NCI-H1417 treated with DMSO at 0.1 percent for 48 hours (cell line): ENCODE measurements at places on chromosomes 11 and 22.
A peak's percentile ranks its signal among the peaks of the same experiment; 100 is the strongest.

DNA sequence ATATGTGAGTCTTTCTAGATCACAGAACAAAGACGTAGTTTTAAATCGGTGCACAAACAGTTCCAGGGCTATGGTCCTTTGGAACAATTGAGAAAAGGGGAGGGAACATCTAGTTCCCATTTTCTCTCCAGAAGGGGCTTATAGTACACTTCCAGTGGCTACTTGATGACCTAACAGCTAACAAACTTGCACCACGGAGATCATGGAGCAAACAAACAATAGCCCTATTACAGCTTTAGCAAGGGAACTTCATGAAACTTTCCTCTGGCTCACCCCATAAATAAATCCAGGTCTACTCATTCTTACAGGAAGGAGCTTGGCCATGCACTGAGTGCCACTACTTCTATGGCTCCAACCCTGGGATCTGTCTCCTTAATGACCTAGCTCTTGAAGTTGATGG, 8.3 kb upstream of the FOLR2 start:
- DNase-seq = no peak

DNA sequence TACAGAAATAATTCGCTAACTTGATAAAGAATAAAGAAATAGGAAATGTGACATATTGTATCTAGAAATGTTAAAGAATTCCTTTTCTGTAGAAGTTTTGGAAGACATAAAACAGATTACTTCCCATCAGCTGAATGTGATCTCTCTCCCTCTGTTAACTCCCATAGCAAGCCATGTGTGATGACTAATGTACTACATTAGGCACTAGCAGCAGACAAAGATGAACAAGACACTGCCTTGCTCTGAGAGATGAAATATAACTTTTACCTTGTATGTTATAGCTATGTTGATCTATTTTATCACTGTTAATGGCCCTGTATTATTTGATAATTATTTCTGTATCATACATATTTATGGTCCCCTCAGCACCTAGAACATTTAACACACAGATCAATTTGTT, 817.2 kb downstream of the LRRC4C start:
- no peak for DNase-seq

DNA sequence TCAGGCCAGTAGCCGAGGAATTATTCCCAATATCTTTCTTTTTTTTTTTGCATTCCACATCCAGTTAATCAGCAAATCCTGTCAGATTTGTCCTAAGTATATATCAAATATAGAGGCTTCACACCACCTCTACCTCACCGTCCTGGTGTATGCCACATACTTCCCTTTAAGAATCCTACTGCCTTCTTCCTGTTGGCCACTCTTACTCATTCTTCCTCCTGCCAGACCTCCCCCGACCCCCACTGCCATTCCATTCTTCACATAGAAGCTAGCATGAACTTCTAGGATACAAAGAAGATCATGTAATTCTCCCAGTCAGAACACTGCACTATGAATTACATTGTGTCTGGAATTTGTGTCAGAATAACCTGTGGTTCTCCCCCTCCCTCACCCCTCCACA, 89.5 kb downstream of the TRIM44 start:
- DNase-seq = no peak

DNA sequence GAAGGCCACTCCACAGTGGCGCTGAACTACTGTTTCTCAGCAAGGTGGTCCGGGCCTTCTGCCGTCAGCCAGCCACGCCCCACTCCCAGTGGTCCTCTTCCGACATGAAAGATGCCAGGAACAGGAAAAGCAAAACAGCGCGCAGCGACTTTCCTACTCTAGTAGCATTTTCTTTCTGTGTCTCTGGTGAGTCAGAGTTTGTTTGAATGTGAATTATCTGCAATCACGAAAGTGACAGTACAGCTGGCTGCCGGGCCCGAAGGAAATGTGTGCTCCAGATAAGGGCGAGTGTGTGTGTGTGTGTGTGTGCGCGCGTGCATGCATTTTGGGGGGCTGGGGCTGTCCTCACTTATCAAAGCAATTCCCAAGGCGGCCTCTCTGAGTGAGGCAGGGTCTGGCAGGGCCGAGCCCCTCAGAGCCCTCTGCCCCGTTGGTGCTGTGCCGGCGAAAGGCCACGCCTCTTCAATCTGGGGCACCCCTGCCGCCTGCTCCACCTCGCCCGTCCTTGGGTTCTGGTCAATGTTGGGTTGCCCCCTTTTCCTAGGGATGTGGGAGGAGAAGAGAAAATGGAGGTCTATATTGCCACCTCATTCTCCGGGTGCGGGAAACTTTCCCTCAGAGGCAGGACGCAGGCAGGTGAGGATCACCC, 288.5 kb downstream of the KIRREL3 start:
- no peak for DNase-seq

DNA sequence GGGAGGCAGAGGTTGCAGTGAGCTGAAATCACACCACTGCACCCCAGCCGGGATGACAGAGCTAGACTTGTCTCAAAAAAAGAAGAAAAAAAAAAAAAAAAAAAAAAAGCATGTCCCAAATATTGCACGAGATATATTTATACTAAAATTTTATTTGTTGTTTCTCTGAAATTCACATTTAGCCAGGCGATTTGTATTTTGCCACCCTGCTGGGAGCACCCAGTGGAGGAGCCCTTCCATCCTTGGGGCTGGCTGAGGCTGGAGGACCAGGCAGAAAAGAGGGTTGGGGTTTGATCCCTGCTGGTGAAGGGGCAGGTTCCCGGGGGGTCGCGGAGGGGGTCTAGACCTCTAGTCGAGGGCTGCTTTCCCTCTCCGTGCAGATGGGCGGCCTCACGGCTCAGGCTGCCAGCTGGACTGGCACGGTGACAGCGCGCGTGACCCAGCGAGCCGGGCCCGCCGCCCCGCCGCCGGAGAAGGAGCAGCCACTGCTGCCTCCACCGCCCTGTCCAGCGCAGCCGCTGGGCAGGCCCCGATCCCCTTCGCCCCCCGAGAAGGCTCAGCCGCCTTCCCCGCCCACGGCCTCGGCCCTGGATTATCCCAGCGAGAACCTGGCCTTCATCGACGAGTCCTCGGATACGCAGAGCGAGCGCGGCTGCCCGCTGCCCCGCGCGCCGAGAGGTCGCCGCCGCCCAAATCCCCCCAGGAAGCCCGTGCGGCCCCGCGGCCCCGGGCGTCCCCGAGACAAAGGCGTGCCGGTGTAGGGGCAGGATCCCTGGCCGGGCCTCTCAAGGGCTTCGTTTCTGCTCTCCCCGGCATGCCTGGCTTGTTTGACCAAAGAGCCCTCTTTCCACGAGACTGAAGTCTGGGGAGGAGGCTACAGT, 952 bp upstream of the CATSPERZ start:
- DNase-seq = no peak

DNA sequence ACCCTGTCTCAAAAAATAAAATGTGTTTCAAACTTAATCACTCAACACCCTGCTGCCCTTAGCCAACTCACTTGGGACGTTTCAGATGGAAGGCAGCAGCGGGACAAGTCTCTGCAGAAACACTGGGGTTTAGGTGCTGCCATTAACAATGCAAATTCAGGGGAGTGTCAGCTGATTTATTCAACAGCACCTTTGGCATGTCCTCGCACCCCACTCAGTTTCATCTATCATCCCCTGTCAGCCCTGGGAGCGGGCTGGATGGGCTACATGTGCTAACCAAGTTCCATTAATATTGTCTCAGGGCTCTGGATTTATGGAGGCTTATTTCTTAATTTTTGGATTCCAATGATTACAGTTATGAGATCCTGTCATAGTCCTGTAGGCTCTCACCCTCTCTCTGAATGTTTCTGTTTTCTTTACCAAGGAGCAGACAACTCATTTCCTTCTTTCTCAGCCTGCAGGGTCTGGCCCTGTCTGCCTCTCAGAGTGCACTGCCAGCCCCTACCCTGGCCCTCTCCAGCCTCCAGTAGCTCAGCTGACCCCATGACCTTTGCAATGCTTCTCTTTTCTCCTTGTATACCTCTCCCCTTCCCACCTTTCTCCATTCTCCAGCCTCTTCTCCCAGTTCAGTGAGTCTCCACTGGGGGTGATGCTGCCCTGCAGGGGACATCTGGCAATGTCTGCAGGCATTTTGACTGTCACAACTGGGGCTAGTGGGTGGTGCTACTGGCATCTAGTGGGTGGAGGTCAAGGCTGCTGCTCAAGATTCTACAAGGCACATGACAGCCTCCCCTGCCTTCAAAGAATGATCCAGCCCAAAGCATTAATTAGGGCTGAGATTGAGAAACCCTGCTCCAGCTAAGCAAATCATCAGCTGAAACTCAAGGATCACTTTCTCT, 79.0 kb downstream of the APIP start:
- DNase-seq = no peak

DNA sequence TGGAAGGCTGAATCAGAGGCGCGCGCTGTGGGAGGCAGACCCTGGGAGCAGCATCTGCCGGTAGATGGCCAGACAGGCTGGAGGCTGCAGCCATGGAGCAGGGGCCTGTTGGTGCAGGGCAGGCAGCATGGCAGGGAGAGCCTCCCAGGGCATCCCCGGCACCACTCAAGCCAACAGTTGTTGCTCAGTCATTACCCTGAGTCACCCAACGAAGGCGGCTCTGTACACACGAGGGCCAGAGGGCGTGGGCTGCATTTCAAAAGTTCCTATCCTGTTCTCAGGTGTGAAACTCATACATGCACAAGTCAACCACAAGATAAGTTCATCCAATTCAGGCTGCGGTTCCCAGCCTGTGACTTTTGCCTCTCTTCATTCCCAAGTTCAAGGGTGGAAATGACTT, 2.6 kb downstream of the ANO1 start:
- DNase-seq = no peak

GRCh38 chr11:4539603-4540219, 5.3 kb upstream of the OR52M1 start:
- DNase-seq = no peak

- no peak for DNase-seq
Measured at GRCh38 chr11:99188221-99188620, 167.5 kb downstream of the CNTN5 start.

DNA sequence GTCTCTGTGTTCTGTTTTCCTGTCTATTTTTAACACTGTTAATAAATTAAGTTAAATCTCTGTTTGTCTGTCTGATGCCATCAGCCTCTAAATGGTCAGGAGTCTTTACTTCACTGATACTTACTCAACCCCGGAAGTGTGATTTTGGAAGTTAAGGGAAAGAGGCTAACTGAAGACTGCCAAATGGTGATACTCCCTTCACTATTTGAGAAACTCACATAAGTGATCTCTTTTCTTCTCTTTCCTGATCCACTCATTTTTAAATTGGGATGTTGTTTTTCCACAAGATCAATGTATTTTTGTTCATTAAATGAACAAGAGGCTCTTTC, 389 bp upstream of the CASP12 start:
- no peak for DNase-seq

DNA sequence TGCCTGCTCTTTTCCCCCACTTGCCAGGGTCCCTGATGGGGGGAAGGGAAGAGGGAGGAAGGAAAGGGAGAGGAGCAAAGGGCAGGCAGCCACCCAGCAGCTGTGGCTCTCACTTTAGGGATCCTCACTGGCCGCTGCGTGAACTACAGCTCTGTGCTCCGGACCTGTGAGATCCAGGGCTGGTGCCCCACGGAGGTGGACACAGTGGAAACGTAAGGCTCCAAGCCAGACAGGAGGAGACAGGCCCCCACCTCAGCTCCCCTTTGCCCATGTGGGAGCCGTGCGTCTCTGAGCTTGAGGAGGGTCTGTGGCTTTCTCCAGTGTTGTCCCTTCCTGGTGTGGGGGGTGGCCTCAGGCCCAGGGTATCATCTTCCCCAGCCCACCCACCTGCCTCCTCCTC, 9.9 kb downstream of the P2RX3 start:
- no peak for DNase-seq

GRCh38 chr22:27431896-27432295, 369.7 kb downstream of the MN1 start:
- DNase-seq = no peak

DNA sequence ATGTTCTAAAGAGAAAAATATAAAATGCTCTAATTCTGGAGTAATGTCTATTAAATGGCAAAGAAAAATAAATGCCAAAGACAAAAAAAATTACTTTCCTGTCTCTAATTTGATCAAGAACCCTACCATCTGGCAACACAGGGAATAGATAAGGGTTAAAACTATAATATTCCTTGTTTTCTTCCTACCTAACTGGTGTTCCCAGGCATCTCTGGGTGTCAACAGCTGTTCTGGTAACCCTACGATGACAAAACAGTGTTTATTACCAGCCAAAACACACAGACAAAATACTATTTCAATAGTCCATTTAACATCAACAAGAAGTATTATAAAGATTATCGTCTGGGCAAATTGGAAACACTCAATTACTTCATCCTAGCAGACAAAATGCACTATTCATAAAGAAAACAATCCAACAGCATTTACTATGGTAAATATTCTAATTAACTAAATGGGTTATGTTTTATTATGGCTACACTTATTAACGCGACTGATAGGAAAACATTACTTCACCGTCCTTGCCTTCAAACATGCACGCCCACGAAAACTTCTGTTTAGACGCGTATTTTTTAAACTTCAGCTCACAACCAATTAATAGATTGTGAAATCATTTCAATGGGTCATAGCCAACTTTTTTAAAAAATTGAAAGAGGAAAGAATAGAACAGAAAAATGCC, 50.6 kb downstream of the LGR4 start:
- no peak for DNase-seq

DNA sequence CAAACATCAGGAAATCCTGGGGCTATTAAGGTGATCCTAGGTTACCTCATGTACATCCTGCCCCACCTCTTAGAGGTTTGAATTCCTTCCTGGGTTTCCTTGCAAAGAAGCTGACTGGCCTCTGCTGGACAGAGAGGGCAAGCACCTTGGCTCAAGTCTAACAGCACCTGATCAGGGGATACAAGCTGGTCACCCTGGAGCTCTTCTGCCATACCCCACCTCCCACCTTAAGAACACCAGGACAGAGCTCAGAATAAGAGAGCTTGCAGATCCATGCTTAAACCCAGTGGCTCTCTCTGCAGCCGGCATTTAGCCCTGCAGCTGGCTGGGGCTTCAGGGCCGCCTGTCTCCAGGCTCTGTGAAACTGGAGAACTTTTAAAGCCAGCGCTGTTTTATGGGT, 386.6 kb upstream of the NARS2 start:
- DNase-seq = peak; percentile 11

DNA sequence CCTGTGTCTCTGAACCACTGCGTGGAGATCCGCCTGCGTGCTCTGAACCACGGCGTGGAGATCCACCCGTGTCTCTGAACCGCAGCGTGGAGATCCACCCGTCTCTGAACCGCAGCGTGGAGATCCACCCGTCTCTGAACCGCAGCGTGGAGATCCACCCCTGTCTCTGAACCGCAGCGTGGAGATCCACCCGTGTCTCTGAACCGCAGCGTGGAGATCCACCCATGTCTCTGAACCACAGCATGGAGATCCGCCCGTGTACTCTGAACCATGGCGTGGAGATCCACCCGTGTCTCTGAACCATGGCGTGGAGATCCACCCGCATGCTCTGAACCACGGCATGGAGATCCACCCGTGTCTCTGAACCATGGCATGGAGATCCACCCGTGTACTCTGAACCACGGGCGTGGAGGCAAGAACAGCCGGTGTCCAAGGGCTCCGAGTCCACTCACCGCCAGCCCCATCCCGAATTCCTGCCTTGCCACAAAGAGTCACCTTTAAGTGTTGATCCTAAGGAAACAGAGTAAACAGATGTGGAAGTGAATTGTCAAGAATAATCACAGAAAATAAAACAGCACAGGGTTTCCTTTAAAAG, 659.4 kb downstream of the BRD1 start:
- no peak for DNase-seq

GRCh38 chr11:6413791-6414201, 5.1 kb downstream of the APBB1 start:
- DNase-seq = no peak

- DNase-seq = no peak
Measured at GRCh38 chr11:30916764-30917163, 330.6 kb upstream of the MPPED2 start.
